ENCODE measurements at places on chromosomes 12 and 14.

DNA sequence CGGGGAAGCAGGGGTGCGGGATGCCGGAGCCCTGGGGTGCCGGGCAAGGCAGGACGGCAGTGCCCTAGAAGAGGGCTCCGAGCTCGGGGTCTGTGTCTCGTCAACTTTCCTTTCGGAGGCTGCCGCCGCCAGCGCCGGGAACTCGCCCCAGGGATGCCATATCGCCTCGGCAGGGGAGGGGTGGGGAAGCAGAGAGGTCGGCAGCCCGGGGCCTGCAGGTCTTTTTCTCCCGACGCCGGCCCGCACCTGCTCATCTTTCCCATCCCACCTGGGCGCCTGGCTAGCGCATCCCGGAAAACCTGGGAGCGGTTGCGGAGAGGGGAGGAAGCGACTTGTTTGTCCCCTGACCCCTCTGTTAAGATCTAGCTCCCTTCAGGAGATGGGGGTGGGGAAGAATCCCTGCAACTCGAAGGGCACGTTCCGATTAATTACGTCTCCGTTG, 547 bp downstream of the CNTN1 start:
- no peak for DNase-seq

DNA sequence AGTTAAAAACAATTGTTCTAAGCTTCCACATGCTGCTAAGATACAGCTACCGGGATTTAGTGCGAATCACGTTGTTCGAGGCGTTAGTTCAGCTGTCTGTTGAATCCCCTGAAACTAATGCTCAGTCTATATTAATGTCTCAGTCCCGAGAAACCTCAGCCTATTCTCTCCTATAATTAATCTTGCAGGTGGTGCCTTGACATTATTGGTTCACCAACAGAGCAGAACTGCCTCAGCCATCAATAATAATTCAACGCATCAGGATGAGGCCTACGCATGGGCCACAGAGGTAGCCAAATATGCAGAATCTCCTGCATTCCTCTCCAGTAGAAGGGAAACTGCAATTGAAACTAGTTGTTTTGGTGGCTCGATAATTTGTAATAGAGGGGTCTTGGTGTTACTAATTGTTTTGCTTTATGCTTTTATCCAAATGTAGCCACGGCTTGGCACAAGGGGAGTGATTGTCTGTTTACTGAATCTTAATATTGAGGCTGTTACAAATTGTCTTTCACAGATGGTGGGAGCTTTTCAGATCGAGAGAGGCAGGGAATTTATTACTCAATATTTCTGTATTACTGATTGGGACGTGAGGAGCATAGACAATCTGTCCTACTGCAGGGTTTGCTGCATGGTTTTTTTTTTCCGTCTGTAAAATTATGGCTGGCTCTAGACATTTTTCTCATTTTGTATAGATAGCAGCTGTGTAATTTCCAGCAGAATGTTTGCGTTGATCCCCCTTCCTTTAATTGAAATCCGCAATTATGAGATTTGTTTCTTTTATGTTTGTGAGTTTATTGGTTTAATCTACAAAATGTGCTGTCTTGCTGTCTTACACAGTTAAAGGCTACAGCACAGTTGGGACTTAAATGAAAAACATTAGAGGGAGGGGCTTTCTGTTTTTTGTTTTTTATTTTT, 1036.5 kb upstream of the NOVA1 start:
- DNase-seq = no peak

DNA sequence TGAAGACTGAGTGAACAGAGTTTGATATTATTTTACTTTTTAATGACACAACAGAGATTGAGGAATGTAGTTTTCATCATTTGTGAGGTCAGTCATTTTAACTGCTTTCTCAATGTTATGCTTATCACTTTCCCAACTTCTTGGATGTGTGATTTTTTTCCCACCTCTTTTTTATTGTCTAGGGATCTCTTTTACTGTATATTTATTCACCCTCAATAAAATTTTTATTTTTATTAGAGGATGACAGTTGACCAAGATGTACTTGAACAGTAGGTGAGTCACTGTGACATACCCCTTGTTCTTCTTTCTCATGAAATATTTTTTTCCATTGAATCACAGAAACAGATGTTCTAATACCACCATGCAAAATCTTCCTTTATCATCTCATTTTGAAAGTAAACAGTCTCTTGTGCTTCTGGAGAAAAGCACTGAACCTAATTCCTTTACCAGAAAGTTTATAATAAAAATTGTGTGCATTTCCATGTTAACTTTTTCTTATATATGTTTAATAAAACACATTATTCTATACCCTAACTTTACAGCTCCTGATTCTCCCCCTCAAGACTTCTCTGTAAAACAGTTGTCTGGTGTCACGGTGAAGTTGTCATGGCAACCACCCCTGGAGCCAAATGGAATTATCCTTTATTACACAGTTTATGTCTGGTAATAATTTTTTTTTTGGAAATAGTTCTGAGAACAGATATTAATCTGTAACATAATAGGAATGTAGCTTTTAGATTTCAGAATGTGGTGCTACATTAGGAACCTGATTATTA, 65.9 kb downstream of the PTPRQ start:
- DNase-seq = no peak

GRCh38 chr12:27549236-27549800, 25.3 kb downstream of the PPFIBP1 start:
- DNase-seq = peak; percentile 60

DNA sequence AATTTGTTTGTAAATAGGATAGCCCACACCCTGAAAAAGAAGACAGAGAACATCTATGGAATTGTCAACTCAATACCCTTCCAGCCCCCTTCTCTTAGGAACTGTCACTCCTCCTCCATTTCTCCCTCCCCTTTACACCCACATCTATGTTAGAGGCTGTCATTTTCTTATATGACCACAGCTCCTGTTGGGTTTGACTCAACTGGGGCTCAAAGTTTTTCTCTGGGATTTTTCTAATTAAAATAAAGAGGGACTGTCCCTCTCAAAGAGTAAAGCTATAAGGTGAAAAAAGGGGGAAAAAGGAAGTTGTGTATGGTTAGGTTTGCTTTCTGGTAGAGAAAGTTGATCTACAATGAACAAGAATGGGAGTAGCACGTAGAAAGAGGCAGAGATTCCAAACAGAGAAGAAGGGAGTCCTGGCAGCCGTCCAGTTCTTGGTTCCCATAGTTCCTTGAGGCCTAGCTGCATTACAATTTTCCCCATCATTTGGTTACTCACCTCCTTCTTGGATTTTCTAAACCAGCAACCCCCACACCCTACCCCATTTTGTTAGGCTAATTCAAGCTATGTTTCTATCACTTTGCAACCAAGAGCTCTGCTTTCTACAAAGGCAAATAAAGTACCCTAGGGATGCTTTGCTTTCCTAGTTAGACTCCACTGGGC, 44.3 kb upstream of the STK38L start:
- DNase-seq = no peak

Data from COLO829 (cell line).